ENCODE measurements at places on chromosomes 4 and X.
A peak's percentile ranks its signal among the peaks of the same experiment; 100 is the strongest.

GRCh38 chrX:9885150-9885549 lies 82.0 kb upstream of the CLDN34 start:
- peak; percentile 50 for DNase-seq

GRCh38 chrX:3184176-3184930 lies 143.1 kb downstream of the ARSF start:
- DNase-seq: peak; percentile 74

DNA sequence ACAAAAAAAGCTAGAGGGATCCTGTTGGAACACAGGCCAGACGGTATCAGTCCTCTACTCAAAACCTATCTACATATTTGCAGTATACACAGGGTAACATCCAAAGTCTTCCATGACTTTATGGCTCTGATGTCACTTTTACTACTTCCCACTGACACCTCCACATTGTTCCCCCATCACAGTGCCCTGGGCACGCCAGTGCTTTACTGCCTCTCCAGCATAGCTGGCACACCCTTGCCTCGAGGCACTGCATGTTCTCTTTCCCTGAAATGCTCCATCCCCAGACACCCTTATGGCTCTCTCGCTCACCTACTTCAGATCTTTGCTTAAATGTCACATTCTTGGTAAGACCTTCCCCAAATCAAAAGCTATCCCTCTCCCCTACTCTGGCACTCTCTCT lies 6.3 kb upstream of the ATP10D start:
- DNase-seq: no peak

- DNase-seq: no peak
Measured at GRCh38 chrX:133834771-133835170, 150.6 kb downstream of the GPC3 start.

- no peak for DNase-seq
Measured at GRCh38 chr4:159024266-159024665, 78.6 kb upstream of the RAPGEF2 start.

DNA sequence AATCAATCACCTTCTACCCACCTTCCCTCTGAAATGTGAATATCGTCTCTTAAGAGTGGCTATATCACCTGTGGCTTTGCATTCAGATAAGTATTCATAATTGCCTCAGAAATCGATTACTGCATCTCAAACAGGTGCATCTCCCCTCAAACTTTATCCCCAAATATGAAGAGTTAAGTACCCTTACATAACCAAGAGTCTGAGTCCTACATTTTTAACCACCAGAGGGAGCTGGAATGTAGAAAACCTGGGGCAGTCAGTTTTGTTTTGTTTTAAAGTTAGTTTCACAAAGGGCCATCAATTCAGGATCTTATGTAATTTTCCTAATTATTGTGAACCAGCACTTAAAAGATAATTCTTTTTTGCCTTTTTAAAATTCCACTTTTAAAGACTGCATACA lies 5.7 kb downstream of the TCEANC start:
- peak; percentile 31 for DNase-seq
